ENCODE measurements at places on chromosomes 2 and 18.
A peak's percentile ranks its signal among the peaks of the same experiment; 100 is the strongest.

DNA sequence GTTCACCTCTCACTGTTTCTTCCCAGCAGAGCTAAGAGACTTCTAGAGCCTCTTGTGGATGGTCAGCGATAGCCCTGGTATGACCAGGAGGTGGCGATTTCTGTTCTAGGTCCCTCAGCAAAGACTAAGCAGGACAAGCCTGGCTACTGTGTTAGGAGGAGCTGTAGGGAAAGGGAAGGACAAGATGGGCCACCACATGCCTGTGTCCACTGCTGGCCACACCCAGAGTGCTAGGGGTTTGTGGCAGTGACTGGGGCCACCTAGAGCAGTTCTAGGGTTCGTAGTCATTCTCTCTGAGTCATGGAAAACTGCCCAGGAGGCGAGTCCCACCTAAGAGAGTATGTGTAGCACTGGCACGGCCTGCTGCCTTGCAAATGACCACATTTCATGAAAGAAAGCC lies 179.4 kb downstream of the ALPK2 start:
- DNase-seq, result no peak

DNA sequence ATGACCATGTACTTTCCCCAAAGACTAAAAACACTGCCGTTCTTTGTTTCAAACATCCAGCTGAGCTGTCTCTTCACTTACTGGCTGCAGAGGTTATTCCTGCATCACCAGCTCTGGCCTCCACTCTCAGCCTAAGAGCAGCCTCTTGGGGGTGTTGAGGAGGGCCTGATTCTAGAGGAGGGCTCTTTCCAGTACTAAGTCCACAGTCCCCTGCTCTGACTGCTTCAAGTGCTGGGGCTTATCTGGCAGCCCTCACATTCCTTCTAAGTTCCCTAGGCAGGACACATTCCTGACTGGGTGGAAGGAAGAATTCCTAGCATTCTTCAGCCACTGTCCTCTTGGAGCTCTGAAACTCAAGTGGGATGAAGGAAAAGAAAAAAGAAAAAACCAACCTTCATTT lies 32.9 kb upstream of the EHBP1 start:
- peak; percentile 82 for DNase-seq

GRCh38 chr2:212384027-212384426 lies 154.6 kb downstream of the ERBB4 start:
- no peak for DNase-seq

- DNase-seq, result no peak
Measured at GRCh38 chr2:223297788-223298187, 245.8 kb downstream of the KCNE4 start.

- no peak for DNase-seq
Measured at GRCh38 chr2:242085941-242086621, 216.6 kb downstream of the RTP5 start.

- no peak for DNase-seq
Measured at GRCh38 chr2:59690849-59691248, 862.6 kb downstream of the BCL11A start.

DNA sequence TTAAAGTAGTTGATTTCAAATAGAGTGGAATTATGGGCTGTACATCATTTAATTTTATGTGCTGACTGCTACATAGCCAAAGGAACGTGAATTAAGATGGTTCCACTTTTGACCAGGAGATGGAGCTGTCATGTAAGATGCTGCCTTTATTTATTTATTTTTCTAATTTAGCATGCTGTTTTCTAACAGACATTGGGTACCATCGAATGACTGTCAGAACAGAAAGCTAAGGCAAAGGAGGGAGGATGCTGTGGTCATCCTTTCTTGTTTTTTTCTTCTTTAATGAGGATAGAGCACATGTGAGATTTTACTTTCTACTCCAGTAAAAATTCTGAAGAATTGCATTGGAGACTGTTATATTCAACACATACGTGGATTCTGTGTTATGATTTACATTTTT lies at the start of gene SCN2A:
SCN2A (plus strand) TSS at position 185 of the 400 bp plus-strand sequence. CDS start 56,410 bp downstream, outside the sequence.
- peak; percentile 5 for DNase-seq

DNA sequence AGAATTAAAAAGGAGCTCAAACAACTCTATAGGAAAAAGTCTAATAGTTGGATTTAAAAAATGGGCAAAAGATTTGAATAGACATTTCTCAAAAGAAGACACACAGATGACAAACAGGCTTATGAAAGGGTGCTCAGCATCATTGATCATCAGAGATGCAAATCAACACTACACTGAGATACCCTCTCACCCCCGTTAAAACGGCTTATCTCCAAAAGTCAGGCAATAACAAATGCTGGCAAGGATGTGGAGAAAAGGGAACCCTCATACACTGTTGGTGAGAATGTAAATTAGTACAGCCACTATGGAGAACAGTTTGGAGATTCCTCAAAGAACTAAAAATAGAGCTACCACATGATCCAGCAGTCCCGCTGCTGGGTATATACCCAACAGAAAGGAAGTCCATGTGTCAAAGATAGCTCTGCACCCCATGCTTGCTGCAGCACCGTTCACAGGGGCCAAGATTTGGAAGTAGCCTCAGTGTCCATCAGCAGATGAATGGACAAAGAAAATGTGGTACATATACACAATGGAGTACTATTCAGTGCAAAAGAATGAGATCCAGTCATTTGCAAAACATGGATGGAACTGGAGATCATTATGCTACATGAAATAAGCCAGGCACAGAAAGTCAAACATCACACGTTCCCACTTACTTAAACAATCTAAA lies 46.7 kb upstream of the B3GNT7 start:
- no peak for DNase-seq

GRCh38 chr2:8049851-8050571 lies 631.8 kb upstream of the ID2 start:
- DNase-seq, result no peak

GRCh38 chr2:100747551-100747950 lies 72.4 kb upstream of the NPAS2 start:
- DNase-seq, result no peak
